Naive thymus-derived CD8-positive, alpha-beta T cell (primary cell): ENCODE measurements at places on chromosomes 3 and 15. TPM values are rescaled to one million over a fixed set of nuclear protein-coding genes. Genes with fewer than 3 reads are reported as not detected.
A peak's percentile ranks its signal among the peaks of the same experiment; 100 is the strongest.

The FBXO40 gene
- total RNA-seq = not detected

The CHL1 gene
- 0.33 TPM for total RNA-seq

The UTS2B gene
- not detected for total RNA-seq

The RTP4 gene
- total RNA-seq = 7.6 TPM

The CP gene
- total RNA-seq = not detected

The STRIT1 gene
- total RNA-seq = not detected

The DNAH12 gene
- 0.65 TPM for total RNA-seq

The SCAANT1 gene
- not detected for total RNA-seq

- DNase-seq = no peak
These were observed 14.7 kb downstream of the VIPR1 start for GRCh38 chr3:42517117-42517516.

DNA sequence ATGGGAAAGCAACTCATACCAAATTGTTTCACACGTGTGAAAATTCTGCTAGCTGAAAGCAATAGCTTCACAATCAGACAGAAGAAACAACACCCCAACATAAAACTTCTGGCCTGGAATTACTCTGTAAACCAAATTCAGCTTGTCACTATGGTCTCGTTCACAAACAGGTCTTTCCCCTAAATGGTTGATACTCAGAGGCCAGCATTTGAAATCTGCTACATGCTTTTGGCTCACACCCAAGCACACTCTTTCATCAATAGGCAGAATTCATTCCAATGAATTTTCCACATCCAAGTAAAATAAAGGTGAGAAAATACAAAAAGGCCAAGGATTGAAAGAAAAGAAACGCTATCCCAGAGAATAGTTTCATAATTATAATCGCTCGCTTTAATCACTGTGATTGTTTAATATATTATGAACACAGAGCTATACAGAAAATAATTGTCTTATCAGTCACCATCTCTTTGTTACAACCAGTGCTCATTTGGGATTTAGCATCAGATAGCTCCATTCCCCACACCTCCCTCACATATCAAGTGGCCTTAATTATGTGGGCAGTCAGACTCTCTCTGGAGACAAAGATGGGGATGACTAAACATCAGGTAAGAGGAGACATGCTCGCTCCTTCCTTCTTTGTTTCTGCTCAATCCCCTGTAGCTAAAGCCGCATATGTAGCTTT lies 503.8 kb upstream of the ARRDC4 start:
- no peak for DNase-seq

DNA sequence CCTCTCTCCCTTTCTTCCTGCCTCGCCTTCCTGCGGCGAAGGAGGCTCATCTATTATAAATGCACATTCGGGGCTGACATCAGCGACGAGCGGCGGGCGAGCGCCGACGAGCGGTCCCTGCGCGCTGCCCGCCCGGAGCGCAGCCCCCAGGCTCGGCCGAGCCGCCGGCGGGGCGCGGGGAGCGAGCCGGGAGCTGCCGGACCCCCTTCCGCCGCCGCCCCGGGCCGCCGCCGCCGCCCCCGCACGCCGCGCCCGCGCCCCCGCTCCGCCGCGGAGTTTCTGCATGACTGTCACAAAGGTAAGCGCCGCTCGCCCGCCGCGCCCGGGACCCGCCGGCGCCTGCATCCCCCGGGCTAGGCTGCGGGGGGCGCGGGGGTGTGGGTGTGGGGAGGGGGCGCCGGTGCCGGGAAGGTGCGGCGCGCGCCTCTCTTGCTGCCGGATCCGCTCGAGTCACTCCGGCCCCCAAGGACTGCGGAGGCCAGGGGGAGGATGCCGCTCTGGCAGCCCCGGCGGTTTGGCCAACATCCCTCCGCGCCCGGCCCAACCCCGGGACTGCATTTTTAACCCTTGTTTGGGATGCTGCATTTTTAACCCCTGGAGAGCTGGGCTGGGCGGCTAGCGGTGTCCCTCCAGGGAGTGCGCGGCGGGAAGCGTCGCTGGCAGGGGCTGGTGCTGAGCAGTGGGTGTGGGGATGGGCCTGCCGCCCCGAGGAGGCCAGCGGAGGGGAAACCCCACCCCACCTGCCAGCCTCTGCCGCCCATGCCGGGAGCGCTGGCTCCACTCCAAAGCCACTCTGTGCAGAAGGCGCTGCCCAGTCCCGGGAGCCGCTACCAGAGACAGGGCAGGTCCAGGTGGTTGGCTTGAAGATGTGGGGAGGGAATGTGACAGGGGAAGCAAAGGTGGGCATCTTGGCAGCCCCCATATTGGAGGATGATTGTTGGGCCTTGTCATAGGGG lies at the start of gene CORO2B:
TSS of gene CORO2B (plus strand) at position 14 of the 956 bp plus-strand sequence. CDS start at position 284, 270 bp downstream.
- peak; percentile 57 for DNase-seq

- no peak for DNase-seq
These were observed 67.2 kb upstream of the XCR1 start for GRCh38 chr3:46094506-46094905.

- DNase-seq = no peak
These were observed 120.1 kb downstream of the GALK2 start for GRCh38 chr15:49290191-49290590.

- DNase-seq = no peak
These were observed 29.9 kb downstream of the EIF2AK4 start for GRCh38 chr15:39963786-39964185.

GRCh38 chr3:184145111-184145524 lies 10.0 kb downstream of the EIF2B5 start:
- peak; percentile 40 for DNase-seq

DNA sequence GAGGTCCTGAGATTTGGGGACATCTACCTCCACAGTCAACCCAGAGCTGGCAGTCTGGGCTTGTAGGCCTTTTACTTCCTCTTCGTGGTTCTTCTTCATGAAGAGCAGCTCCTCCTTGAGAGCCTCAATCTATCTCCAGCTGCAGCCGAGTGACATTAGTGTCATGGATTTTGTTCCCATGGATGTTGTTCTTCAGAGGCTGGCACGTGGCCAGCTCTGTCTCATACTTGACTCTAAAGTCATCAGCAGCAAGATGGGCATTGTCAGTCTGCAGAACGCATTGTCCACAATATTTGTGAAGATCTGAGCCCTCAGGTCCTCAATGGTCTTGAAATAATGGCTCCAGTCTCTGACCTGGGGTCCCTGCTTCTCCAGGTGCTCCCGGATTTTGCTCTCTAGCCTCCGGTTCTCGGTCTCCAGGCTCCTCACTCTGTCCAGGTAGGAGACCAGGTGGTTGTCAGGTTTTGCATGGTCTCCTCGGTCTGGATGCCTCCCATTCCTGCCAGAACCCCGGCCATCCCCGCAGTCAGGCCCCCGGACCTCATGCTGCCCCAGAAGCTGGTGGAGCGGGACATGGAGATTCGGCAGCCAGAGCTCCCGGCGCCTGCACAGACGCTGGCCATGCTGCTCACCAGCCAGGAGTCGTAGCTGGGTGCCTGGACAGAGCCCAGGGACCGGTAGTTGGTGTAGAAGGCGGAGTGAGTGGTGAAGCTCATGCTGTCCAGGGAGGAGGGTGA lies 3.4 kb upstream of the CCNL1 start:
- no peak for DNase-seq

DNA sequence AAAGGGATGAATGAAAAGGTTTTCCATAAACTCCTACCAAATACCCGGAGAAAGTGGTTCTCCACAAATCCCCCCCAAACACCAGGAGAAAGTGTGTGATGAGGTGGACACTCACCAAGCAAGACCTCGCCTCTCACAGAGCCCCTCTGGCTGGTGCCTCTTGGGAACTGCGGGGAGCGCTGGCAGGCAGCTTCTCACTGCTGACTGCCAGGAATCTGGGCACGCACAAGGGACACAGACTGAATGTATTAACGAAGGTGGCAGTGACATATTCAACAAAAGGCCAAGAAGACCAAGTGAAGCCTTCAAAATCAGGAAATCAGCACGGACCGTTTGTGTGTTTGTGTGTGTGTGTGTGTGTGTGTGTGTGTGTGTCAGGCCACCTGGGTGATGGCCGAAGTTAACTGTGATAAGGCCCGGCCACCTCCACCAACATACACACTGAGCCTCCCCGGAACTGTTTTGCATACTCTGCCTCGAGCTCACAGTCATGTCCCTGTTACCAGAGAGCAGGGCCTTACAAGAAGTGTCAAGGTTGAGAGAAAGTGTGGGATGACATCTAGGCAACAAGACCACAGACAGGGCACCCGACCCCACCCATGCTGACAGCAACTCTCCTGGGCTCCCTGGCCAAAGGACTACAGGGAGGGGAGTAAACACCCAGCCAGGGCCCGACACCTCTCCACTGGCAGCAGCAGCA lies 18.0 kb downstream of the ATP10A start:
- no peak for DNase-seq

DNA sequence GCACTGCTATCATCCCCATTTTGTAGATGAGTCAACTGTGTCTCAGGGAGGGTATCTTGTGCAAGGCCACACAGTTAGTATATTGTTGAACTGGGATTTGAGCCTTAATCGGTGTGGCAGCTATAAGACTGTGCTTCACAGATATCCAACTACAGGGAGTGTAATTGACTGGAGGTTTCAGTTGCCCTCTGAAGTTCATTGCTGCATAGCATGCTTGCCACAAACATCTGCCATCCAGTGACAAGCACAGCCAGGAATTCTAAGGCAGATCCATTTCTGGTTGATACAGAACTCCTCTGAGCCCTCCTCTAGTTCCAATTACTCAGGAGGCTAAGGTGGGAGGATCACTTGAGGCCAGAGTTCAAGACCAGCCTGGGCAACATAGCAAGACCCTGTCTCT lies 16.4 kb downstream of the FSD2 start:
- no peak for DNase-seq

DNA sequence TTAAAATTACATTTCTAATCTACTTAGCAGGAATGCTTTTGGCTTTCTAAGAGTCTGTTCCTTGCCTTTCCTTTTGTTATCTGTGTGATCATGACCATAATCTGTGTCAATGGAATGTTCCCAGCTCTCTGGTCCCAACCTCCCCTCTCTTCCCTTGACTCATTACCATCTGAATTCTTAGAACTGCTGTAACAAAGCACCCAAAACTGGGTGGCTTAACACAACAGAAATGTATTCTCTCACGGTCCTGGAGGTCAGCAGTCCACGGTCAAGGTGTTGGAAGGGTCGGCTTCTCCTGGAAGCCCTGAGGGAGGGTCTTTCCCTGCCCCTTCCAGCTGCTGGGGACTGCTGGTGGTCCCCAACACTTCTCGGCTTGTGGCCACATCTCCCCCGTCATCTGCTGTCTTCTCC lies 81.1 kb downstream of the LRRK1 start:
- DNase-seq = no peak

- DNase-seq = no peak
These were observed 69.5 kb upstream of the VEPH1 start for GRCh38 chr3:157572559-157573270.

GRCh38 chr3:153756816-153757215 lies 364.4 kb upstream of the ARHGEF26 start:
- DNase-seq = no peak

GRCh38 chr3:125418306-125418705 lies 43.2 kb upstream of the ZNF148 start:
- DNase-seq = no peak

- DNase-seq = no peak
These were observed 33.6 kb upstream of the DUT start for GRCh38 chr15:48297668-48298067.

DNA sequence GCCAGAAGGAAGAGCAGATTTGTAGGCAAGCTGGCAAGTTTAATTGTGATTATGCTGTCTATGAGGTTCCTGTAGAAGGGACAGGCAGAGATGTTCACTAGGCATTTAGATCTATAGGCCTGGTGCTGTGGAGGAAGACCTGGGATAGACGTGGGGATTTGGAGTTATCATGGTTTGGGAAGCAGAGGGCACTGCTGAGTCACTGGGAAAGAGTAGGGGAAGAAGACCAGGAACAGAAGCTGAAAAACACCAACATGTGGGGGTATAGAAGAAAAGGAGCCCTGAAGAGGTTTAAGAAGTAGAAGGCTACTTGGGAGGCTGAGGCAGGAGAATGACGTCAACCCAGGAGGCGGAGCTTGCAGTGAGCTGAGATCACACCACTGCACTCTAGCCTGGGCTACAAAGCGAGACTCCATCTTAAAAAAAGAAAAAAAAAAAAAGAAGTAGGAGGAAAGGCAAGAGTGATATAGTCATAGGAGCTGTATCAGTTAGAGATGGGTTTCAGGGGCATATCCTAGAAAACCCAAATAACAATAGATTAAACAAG lies 19.3 kb downstream of the GRK7 start:
- DNase-seq = no peak
